ENCODE measurements at places on chromosomes 5 and 9. TPM values are rescaled to one million over a fixed set of nuclear protein-coding genes. Genes with fewer than 3 reads are reported as not detected.
A peak's percentile ranks its signal among the peaks of the same experiment; 100 is the strongest.

- no peak for DNase-seq
Measured at GRCh38 chr5:173180331-173180730, 36.0 kb downstream of the BNIP1 start.

CCL27 gene
- total RNA-seq, result not detected

DNA sequence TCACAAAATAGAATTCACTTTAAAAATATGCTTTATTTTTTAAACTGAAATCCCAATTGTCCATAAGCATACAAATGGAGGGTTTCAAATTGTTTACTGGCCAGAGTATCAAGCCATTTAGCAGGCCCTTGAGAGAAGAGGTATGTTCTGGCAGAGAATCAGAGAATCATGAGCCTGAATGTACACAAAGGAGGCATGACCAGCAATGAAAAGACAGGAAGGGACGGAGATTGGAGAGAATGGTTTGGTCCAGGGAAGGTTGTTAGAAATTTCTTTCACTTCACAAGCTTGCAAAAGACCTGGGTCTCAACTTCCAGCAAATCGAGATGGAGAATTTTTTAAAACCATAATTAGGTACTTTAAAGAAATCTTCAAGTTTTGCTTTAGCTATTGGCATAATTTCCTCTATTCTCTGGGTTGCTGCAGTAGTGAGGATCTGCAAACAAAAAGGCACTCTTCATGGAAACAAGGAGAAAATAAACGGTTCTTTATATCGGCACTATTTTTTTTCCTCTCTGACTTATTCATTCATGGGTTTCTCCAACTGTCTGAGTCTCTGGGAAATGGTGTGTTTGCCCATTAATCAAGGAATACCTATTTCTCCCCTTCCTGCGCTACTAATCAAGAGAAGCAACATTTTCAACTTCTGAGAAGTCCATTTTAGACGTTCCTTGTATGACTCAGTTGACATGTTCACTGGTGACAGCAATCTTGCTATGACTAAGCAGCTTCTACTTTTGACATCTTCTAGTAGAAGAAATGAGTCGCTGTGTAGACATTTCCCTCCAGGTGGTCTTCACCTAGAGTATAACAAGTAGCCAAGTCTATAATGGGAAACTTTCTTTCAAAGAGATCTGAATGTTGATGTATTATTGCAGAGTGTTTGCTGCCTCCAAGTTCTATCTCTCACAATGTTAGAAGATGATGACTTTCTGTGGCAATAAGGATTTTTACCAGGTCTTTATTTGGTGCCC is 23.1 kb upstream of the ERCC6L2 start:
- no peak for DNase-seq

SPEF2 gene
- 14.4 TPM for total RNA-seq

C9 gene
- total RNA-seq, result not detected

ORM2 gene
- total RNA-seq, result not detected

CLIC3 gene
- total RNA-seq, result 11.3 TPM

DNA sequence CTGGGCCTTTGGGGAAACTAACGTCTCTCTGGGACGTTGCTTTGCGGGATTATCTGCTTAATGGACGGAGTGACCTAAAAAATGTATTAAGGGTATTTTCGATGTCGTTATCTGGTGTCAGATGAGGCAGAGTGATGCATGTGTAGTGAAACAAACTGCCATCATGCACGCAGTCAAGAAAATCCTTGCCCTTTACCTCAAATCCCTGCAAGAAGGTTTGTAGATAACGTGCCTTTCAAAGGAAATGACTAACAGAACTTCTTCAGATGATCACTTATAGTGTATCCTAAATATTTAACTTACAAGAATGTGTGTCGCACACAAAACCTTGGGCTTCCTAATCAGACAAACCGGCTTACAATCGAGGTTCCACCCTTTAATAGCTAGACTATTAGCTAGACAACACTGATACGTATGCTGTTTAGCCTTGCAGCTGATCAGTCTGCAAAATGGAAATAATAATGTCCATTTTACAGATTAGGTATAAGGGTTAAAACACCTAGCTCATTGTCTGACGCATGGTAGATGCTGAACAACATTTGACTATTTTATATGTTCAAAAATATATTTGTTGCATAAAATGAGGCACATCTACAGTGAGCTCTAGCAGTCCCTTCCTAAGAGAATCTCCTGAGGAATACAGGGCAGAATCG is 541 bp upstream of the TBCA start:
- DNase-seq, result no peak

ZNF483 gene
- total RNA-seq, result 20.1 TPM

GRCh38 chr9:127955294-127956015 is 17.8 kb upstream of the DPM2 start:
- no peak for DNase-seq

DNA sequence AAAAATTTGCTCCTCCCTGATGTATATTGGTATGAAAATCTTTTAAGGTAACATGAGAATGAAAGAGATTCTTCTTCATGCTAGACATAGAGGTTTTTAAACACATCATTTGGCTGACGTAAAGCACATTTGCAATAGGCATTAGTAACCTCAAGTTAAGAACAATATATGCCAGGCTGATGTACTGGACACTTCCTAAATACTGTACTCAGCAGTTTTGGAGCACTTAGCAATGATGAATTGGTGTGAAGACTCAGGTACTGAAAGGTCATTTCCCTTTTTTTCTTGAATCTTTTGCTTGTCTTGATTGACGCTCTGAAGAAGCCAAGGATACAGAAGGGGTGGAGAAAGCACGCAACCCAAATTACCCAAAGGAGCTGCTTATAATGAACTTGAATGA is 322.5 kb downstream of the PDE4D start:
- no peak for DNase-seq

MACROH2A1 gene
- 129 TPM for total RNA-seq

GRCh38 chr9:112187404-112187803 is 12.3 kb upstream of the SUSD1 start:
- no peak for DNase-seq

GRCh38 chr9:108569624-108570023 is 286.2 kb downstream of the ACTL7B start:
- no peak for DNase-seq

DNA sequence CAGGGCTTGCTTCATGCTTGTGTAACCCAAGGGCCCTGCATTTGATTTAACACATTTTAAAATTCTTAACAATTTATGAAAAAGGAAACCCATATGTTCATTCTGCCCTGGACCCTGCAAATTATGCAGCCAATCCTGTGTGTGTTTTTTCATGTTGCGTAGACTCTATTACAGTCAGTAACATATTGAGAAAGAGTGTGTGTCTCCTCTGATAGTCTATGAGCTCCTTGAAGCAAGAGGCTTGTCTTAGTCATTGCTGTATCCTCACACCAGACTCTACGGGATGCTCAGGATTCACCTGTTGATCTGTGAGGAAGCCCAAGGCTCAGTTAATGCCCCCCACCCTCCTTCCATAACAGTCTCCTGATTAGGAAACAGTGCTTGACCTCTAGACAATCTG is 177.3 kb upstream of the DMAC1 start:
- DNase-seq, result no peak

PLAC8L1 gene
- not detected for total RNA-seq

PCDHB15 gene
- 7.3 TPM for total RNA-seq

GRCh38 chr9:136160995-136161610 is 42.4 kb upstream of the TMEM250 start:
- no peak for DNase-seq

DNA sequence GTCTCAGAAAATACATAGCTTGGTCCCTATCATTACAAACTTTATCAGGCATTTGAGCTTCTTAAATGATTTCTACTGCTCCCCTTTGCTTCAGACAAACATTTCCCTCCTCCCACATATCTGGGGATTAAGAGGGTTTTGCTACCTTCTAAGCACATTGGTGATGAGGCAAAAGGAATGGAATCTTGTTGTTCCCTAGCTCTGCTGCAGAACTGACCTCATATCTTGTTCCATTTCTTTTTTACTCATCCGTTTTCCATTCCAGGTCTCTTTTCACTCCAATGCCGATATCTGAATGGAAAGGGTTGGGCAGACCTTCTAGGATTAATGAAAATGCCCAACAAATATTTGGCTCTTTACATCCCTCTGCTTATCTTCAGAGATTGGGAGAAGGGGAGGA is 444.6 kb downstream of the ZNF608 start:
- no peak for DNase-seq

DNA sequence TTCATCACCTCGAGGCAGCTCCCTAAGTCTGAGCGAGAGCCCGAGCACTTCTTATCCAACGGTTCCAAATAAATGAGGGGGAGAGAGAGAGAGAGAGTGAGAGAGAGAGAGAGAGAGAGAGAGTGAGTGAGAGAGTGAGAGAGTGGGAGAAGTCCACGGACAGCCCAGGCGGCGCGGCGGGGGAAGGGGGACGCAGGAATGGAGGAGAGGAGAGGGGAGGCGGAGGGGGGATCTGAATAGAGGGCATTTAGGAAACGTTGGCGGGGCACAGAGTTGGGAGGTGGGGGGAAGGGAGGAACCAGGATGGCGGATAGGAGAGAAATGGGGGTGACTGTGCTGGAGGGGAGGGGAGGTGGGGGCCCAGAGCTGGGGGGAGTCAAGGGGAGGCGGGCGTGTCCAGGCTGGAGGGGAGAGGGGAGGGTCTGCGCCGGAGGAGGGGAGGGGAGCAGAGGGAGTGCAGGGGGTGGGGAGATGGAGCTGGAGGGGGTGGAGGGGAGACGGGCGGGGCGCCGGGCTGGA is 398 bp upstream of the BASP1 start:
- DNase-seq, result peak; percentile 76

GRCh38 chr5:149737355-149737754 is 7.2 kb downstream of the PPARGC1B start:
- DNase-seq, result no peak

PGM5 gene
- total RNA-seq, result 28.4 TPM

DNA sequence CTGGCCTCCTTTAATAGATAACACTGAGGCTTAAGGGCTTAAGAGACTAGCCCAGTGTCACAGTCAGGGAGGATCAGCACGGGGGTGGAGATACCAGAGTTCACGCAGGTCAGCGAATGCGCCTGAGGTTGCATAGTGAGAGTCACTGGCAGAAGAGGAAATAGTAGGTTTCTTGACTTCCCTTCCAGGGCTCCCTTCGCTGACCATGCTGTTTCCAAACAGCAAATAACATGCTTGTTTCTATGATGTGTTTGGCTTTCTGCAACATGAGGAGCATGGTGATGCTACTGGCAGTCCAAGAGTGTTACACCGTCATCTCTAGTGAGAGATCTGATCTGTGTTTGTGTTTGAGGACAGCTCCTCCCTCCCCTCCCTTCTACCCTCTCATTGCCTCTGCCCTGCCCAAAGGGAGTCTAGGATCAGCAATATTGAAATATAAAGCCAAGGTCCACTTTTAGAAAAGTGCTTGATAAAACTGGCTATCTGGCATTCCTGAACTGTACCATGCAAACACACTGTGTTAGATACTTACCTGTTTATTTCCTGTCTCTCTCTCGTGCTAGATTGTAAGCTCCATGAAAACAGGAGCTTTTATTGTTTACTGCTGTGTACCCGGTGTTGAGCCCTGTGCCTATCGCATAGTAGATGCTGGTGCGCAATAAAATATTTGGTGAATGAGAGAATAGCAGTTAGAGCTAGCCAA is 12.3 kb downstream of the TLE4 start:
- DNase-seq, result no peak

DNA sequence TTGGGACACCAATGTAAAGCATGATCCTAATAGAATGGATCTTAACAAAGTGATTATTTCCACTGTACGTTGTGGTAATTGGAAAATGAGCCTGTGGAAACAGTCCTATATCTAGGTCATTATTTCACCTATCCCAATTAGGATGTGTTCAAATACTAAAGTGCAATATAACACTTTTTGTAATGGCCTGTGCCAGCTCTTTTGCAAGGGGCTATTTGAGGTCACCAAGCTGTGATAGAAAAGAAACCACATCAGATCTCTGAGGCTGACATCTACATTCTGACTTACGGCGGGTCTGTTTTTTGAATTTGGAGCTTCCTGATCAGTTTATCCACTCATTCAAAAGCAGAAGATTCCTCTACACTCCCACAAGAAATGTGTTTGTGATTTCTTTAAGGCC is 150.0 kb downstream of the TLE1 start:
- no peak for DNase-seq

ZNF883 gene
- total RNA-seq, result 3.6 TPM

DNA sequence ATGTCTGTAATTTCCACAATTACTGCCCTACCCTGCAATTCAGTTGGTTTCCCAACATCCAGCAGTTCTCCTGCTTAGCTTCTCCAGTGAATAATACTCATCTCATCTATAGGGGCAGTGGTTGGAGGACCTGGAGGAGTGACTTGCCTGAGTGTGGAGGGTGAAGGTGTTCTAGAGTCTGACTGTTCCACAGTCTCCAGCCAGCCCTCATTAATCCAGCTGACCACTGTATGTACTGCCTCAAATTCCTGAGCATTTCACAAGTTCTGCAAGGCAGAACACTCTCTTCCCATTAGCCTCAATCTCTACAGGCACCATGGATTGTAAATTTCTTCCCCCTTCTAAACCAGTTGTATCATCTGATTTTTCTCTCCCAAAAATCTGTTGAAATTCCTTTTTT is 147.4 kb upstream of the NFIL3 start:
- DNase-seq, result no peak

ZNF484 gene
- total RNA-seq, result 20.1 TPM

UBAC1 gene
- 35.2 TPM for total RNA-seq

DNA sequence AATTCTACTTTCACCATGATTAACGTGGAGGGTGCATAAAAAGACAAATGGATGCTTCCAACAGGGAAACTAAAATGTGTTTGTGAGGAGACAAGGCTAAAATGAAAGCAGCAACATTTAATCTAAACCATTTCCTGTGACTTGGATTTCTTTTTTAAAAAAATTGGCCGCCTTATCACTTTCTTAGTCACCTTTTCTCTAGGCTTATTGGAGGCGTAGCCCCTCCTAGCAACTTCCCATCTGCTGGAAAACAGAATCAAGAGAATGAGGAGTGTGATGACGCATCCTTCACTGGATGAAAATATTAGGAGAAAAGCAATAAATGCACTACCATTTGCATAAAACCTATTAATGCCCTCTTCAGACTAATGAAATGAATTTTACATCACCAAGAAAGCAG is 791 bp upstream of the GPR150 start:
- no peak for DNase-seq

OMD gene
- total RNA-seq, result 35.7 TPM

GRCh38 chr9:106481013-106481609 is 381.9 kb upstream of the ZNF462 start:
- no peak for DNase-seq

- DNase-seq, result no peak
Measured at GRCh38 chr9:137676998-137677397, 58.2 kb downstream of the EHMT1 start.

CCL19 gene
- total RNA-seq, result 1.3 TPM

- DNase-seq, result no peak
Measured at GRCh38 chr9:105306351-105307140, 62.1 kb downstream of the SLC44A1 start.

GRCh38 chr5:141003791-141004611 is 37.7 kb downstream of the PCDHAC2 start:
- DNase-seq, result no peak

- no peak for DNase-seq
Measured at GRCh38 chr5:181028032-181028819, 11.8 kb upstream of the BTNL9 start.

GRCh38 chr9:37938121-37938891 is 34.4 kb upstream of the SLC25A51 start:
- DNase-seq, result no peak

GRCh38 chr5:145989428-145989827 is 53.0 kb downstream of the SH3RF2 start:
- no peak for DNase-seq

Measured in sciatic nerve (tissue), 2 donors.